ENCODE measurements at places on chromosomes 1 and 21. TPM values are rescaled to one million over a fixed set of nuclear protein-coding genes. Genes with fewer than 3 reads are reported as not detected.

GRCh38 chr1:198531891-198532290 is 8.6 kb downstream of the ATP6V1G3 start:
- no peaks in the 10 kb centered on the region for H3K27me3 ChIP-seq
- no peak overlapping the region for H3K4me3 ChIP-seq

DNA sequence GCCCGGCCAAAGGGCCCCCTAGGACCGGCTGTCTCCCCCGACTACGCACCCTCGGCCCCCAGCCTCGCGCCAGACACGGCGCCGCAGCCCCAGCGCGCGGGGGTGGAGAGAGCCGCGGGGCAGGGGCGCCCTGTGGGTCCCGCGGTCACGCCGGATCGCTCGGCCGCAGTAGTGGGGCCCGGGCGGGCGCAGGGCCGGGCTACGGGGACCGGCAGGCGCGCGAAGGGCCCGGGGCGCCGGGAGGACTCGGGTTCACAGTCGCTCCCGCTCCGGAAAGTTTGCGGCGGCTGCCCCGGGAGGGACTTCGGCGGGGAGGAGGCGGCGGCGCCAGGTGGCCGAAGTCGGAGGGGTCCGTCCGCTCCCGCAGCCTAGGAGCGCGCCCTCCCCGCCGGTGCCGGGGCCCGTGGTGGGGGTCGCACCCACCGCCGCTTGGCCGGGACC is 7.1 kb upstream of the ZNF669 start:
- peaks cover 22% of the 10 kb centered on the region for H3K4me1 ChIP-seq
- H3K27ac ChIP-seq: peak overlapping the region; percentile 76
- no peak for DNase-seq
- H3K4me3 ChIP-seq: peak overlapping the region; percentile 79
- no peaks in the 10 kb centered on the region for H3K36me3 ChIP-seq

DNA sequence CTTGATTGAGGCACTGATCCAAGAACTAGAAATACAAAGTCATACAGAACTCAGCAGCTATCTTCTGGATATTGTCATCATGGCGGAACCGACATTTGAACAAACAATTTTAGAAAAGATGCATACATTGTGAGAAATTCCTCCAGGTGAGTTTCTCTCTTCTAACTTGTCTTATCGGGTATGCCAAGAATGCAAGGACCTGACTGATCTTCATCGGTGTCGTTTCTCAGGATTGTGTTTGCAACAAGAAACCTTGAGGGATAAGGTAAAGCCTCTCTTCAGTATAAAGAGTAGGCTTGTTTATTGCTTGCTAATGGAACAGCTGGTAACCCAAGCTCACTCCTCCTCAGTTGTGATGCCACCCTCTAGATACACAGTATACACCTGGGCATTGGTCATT is 62.2 kb downstream of the NME7 start:
- no peaks in the 10 kb centered on the region for H3K36me3 ChIP-seq
- no peak overlapping the region for H3K4me3 ChIP-seq
- no peak for DNase-seq
- H3K27ac ChIP-seq: no peak overlapping the region
- no peaks in the 10 kb centered on the region for H3K27me3 ChIP-seq

- DNase-seq: no peak
- no peaks in the 10 kb centered on the region for H3K27me3 ChIP-seq
- no peak overlapping the region for H3K4me3 ChIP-seq
- H3K27ac ChIP-seq: no peak overlapping the region
- H3K4me1 ChIP-seq: no peaks in the 10 kb centered on the region
Observed at GRCh38 chr1:44934791-44935190, 51.6 kb downstream of the EIF2B3 start.

DNA sequence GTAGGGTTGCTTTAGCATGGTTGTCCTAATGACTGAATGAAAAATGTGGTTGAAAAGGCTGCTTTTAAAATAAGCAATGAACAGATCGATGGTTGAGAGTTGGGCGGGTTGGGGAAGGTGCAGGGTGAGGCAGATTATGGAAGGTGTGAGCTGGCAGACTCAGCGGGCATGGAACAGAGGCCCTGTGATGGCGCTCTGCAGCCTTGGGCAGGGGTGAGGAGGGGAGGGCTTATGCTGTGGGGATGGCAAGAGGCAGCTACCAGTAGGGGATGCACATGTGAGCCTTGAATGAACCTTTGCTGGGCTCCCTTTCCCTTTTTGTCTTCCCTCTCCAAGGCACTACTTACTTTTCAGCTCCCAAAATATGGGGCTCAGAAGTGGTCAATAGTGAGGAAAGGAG is 30.9 kb downstream of the ATP1B1 start:
- H3K36me3 ChIP-seq: peaks cover 3% of the 10 kb centered on the region
- no peak for DNase-seq
- no peaks in the 10 kb centered on the region for H3K4me1 ChIP-seq

DNA sequence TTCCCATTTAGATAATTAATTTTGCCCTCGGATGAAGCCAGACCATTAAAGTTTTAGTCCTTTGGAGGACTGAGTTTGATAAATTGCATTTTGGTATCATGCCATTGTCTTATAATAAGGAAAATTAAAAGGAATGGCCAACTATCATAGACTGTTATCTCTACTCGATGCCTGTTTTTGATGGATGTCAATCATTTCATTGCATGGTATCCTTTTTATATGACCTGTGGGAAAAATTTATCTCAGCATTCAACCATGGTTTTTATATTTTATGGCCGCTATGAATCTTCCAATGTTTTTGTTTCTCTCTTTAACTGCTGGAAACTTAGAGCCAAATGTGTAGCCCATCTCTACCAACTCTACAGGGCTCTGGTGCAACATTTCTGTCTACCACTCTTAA is 9.9 kb upstream of the CCT8 start:
- no peaks in the 10 kb centered on the region for H3K4me1 ChIP-seq

- peaks cover 5% of the 10 kb centered on the region for H3K4me1 ChIP-seq
- DNase-seq: no peak
- H3K36me3 ChIP-seq: no peaks in the 10 kb centered on the region
- no peak overlapping the region for H3K4me3 ChIP-seq
Observed at GRCh38 chr1:100866041-100866900, 28.4 kb downstream of the EXTL2 start.

- no peak overlapping the region for H3K4me3 ChIP-seq
- no peak for DNase-seq
- peaks cover 43% of the 10 kb centered on the region for H3K4me1 ChIP-seq
- H3K27me3 ChIP-seq: no peaks in the 10 kb centered on the region
- peak overlapping the region; percentile 78 for H3K27ac ChIP-seq
- no peaks in the 10 kb centered on the region for H3K36me3 ChIP-seq
Observed at GRCh38 chr1:54795356-54795665, 5.8 kb downstream of the TTC22 start.

DNA sequence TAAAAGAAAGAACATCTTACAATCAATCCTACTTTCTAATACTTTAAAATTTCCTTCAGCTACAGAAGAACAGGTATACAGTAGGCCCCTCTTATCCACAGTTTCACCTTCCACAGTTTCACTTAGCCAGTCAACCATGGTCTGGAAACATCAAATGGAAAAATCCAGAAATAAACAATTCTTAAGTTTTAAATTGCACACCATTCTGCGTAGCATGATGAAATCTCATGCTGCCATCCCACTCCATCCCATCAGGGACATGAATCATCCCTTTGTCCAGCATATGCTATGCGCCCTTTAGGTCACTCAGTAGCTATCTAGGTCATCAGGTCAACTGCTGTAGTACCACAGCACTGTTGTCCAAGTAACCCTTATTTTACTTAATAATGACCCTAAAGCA is 67.7 kb downstream of the HSF2BP start:
- no peak for DNase-seq
- no peak overlapping the region for H3K27ac ChIP-seq
- H3K27me3 ChIP-seq: no peaks in the 10 kb centered on the region
- H3K4me3 ChIP-seq: no peak overlapping the region

GRCh38 chr1:53371851-53372250 is 44.0 kb upstream of the LRP8 start:
- no peaks in the 10 kb centered on the region for H3K36me3 ChIP-seq
- no peak overlapping the region for H3K27ac ChIP-seq
- DNase-seq: peak; percentile 15
- no peaks in the 10 kb centered on the region for H3K27me3 ChIP-seq

DNA sequence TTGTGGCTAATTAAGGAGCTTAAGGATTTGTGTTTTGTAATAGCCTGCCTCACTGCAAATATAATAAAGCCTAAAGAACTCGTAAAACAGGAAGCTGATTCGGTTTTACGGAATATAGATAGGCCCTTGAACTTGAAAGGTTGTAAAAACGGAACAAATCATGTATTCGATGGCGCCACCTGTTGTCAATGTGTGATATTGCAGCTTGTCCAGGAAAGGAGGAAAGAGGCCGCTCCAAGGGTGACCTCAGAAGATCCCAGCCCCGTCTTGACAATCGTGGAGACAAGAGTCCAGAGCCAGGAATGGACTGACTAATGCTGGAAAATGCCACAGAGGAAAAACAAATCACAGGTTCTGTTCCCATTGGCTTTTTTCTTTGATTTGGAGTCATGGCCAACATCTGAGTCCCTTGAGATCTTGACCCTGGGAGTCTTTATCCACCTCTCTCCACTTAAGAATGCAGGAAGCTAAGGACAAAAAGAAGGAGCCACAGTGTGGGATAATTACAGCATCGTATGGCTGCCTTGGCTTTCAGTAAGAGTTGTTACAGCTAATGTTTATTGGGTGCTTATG is 7.0 kb upstream of the IGSF21 start:
- peak; percentile 74 for DNase-seq
- H3K27me3 ChIP-seq: peaks cover 40% of the 10 kb centered on the region
- H3K27ac ChIP-seq: no peak overlapping the region

GRCh38 chr1:214362188-214362882 is 81.4 kb downstream of the SMYD2 start:
- DNase-seq: no peak
- H3K4me3 ChIP-seq: no peak overlapping the region
- H3K27me3 ChIP-seq: no peaks in the 10 kb centered on the region
- H3K27ac ChIP-seq: peak overlapping the region; percentile 22

DNA sequence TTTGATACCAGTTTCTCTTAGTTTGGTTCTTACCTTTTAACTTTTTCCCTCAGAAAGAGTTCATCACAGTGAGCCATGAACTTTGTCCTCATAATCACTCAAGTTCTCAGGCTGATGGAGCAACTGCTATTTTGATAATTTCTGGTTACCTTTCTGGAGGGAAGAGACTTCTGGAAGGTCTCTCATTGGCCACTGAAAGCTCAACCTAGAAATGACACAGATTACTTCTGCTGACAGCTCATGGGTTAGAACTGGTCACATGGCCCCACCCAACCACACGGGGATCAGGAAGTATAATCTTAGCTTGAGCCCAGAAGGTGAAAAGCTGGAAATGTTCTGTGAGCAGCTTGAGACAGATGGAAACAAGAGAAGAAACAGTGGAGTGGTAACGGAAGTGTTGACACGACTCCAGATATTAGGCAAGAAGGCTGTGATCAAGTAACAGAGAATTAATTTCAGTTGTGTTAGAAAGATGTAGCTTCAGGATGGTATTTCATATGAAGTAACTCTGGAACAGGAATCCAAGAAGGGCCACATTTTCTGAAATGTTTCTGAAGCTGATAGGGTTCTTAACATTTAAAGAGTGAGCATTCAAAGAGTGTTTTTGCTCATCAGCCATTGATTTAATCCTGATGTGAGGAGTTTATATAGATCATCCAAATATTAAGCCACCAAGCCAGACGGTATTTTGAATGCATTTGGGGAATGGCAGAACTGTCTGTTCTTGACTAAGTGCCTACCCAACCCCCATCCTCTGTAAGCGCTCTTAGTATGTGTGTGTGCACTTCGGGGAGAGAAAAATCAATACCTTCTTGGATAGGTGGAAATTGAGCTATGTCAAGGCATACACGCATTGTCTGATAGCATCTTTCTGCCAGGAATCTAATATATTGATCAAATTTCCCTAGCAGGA is 21.9 kb upstream of the XPR1 start:
- H3K27ac ChIP-seq: no peak overlapping the region
- DNase-seq: no peak
- no peaks in the 10 kb centered on the region for H3K27me3 ChIP-seq
- H3K4me3 ChIP-seq: no peak overlapping the region
- peaks cover 17% of the 10 kb centered on the region for H3K4me1 ChIP-seq
- H3K36me3 ChIP-seq: no peaks in the 10 kb centered on the region

GRCh38 chr1:41192456-41193178 is 49.5 kb downstream of the SCMH1 start:
- no peak for DNase-seq
- H3K27ac ChIP-seq: no peak overlapping the region
- H3K4me1 ChIP-seq: no peaks in the 10 kb centered on the region
- no peak overlapping the region for H3K4me3 ChIP-seq
- H3K36me3 ChIP-seq: no peaks in the 10 kb centered on the region

DNA sequence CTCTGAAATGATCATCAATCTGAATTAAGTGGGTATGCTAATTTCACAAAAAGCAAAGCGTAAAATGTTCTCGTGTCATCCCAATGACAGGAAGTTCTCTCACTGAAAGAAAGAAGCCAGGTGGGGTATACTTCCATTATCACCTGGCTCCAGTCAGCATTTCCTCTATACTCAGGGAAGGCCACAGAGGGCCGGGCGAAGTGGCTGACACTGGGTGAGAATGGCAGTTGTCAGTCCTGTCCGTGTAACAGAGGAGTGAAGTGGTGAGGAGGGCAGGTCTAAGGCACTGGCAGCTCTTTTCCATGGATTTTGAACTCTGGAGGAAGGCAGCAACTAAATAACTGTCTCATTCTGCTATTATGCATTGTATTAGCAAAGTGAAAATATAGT is 60.4 kb downstream of the CAPN2 start:
- no peak overlapping the region for H3K4me3 ChIP-seq
- no peak for DNase-seq
- peaks cover 19% of the 10 kb centered on the region for H3K4me1 ChIP-seq
- H3K27ac ChIP-seq: peak overlapping the region; percentile 26

DNA sequence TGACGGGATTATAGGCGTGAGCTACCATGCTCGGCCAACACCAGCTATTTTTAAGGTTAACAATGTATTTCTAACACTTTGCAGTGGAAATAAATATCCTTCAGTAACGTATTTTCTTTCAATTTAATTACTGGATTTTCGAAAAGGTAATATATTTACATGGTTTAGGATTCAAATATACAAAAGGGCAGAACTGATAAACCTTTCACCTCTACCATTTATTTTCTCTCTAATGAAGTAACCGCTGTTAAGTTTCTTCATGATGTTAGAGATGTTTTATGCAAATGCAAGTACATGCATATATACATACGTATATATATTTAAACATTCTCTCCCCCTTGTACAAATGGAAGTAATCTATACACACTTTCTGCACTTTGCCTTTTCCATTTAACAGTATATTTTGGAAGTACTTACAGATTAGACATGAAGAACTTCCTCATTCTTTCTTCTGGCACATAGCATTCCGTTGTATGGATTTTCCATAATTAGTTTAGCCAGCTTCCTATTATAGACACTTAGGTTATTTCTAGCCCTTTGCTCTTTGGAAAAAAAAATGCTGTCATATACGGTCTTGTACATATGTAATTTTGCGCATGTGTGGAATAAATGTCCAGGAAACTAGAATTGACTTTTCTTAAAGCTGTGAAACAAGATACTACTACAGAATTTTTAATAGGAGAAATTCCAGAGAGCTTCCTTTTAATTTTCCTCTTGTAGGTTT is 14.9 kb upstream of the HJV start:
- H3K27me3 ChIP-seq: no peaks in the 10 kb centered on the region
- peaks cover 33% of the 10 kb centered on the region for H3K4me1 ChIP-seq

MYOC gene
- 0.34 TPM for total RNA-seq

SLAMF9 gene
- total RNA-seq: not detected

ST7L gene
- 30.4 TPM for total RNA-seq

KIF26B gene
- total RNA-seq: 3.7 TPM

IFI16 gene
- total RNA-seq: 70.4 TPM

SKI gene
- 58.4 TPM for total RNA-seq

HSD3B2 gene
- not detected for total RNA-seq

PLEKHN1 gene
- 39.5 TPM for total RNA-seq

TMEM125 gene
- total RNA-seq: 19.5 TPM
